ENCODE measurements at places on chromosomes 3 and 15.

- ATAC-seq, result no peak
Observed at GRCh38 chr3:72601060-72601459, 247.2 kb downstream of the SHQ1 start.

- ATAC-seq, result peak; percentile 78
Observed at GRCh38 chr15:39180483-39180933, 400.4 kb upstream of the THBS1 start.

DNA sequence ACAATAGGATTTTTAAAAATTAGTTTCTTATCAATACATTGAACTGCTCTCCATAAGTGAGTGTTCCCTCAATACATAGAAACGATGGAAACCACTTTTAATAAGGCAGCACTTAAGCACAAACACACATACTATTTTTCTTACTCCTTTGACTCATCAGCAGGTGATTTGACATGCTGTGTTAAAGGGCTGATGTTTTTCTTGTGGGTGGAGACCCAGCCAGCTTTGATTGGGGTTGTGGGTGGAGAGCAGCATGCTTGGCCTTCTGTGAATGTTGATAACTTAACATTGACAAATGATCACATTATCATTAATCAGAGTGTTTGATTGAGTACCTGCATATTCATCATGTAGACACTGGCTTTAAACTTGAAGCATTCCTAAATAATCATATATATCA, 223.0 kb upstream of the DPH6 start:
- ATAC-seq, result no peak

- peak; percentile 83 for ATAC-seq
Observed at GRCh38 chr3:183178833-183179549, 16.5 kb upstream of the LAMP3 start.

- ATAC-seq, result no peak
Observed at GRCh38 chr15:75750261-75751050, 37.8 kb upstream of the CSPG4 start.

DNA sequence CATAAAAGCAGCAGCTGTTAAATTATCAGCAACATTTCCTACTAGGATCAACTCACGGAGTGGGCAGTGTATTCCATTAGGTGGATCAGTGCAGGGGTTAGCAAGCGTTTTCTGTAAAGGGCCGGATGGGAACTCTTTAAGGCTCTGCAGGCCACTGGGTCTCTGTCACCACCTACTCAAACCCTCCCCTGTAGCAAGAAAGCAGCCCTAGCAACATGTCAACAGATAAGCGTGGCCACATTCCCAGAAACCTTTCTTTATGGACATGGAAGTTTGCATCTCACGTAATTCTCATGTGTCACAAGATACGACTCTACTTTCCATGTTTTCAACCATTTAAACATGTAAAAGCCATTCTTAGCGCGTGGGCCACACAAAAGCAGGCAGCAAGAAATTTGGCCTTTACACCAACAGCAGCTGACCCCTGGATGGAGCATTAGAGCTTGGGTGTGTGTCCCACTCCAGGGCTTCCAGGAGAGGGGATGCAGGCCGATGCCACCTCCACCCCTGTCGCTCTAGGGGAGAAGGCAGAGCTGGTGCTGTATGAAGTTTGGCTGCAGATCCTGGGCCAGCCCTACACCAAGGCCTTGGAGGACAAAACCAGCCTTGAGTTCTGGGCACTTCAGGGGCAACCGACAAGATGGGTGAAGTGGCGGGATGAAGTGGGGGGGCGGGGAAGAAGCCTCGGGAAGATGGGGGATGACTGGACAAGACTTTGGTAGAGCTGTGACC, 48.2 kb upstream of the CSPG4 start:
- no peak for ATAC-seq

DNA sequence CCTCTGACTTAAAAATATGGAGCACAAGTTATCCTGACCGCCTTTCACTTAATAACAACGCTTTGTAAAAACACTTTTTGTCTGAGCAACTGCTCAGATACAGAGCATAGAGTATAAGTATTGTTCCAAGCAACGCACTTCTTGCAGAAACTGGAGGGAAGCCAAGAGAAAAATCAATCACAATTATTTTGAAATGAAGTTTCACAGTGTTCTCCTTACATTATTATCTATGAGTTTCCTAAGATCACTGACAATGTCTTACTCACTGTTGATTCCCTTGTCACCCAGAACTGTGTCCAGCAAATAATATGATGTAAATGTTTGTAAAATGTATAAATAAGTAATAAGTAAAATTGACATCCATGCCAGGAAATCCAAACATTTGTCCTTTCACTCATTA, 184.6 kb upstream of the GPR149 start:
- no peak for ATAC-seq

Measured in SK-N-SH treated with all-trans-retinoic acid at 6 μM for 48 hours (cell line).